ENCODE measurements at places on chromosomes 2 and 18. TPM values are rescaled to one million over a fixed set of nuclear protein-coding genes. Genes with fewer than 3 reads are reported as not detected.

DNA sequence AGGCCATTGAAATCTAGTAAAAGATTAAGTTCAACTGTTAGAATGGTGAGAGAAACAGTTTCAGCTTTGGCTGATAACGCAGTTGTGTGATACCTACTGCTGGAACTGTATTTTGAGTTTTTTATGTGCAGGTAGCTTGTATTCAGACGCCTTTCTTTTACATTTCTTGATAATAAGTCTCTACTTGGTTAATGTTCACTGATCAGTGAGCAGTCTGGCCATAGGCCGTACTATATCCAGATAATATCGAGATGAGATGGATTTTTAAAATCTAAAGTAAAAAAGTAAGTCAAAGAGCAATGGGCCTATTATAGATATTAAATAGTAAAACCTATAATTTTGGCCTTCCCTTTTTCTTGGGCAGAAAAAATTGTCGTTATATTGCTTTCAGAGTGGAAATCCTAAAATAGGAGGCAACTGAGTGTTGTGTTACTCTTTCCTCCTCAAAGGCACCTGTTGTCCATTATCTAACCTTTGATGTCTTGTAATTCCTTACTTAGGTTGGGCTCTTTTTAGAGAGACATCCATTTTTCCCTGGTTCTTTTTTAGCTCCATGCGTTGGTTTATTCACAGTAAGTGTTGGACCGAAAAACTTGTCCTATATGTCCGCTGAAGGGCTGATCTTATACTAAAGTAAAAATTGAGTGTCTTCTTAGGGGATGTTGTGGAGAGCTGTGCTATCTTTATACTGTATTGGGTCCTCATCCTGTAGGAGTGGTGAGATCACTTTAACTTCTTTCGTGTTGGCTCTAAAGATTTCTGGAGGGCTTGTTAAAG lies 1.7 kb downstream of the EML4 start:
- DNase-seq = no peak

DNA sequence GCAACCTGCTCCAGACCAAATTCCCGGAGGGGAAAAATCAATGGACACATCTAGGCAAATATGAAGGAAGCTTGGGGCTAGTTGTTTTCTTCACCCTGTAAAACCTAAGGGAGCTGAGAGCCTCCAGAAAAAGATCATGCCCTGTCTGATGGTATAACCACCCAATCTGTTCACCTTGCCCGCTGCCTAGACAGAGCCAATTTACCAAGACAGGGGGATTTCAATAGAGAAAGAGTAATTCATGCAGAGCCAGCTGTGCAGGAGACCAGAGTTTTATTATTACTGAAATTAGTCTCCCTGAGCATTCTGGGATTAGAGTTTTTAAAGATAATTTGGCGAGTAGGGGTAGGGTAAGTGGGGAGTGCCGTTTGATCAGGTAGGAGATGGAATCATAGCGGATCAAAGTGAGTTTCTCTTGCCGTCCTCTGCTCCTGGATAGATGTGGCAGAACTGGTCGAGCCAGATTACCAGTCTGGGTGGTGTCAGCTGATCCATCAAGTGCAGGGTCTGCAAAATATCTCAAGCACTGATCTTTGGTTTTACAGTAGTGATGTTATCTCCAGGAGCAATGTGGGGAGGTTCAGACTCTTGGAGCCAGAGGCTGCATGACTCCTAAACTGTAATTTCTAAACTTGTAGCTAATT lies 35.1 kb upstream of the B4GALT6 start:
- DNase-seq = no peak

DNA sequence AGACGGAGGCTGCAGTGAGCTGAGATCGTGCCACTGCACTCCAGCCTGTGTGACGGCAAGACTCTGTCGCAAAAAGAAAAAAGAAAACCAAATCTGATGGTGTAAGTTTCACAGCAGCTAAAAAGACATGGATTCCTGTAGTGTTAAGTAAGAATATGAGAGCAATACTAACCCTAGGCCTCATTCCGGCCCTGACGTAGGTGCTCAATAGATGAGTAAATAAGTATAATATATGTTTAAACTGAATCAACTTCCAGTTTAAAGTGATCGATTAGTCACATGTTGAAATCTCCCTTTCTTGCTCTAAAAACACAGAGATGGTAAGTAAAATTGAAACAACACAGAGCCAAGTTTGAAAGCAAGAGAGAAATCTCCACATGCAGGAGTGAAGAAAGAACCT lies 8.0 kb downstream of the ME2 start:
- DNase-seq = no peak

- no peak for DNase-seq
Measured at GRCh38 chr2:190615555-190616200, 33.2 kb upstream of the NAB1 start.

DNA sequence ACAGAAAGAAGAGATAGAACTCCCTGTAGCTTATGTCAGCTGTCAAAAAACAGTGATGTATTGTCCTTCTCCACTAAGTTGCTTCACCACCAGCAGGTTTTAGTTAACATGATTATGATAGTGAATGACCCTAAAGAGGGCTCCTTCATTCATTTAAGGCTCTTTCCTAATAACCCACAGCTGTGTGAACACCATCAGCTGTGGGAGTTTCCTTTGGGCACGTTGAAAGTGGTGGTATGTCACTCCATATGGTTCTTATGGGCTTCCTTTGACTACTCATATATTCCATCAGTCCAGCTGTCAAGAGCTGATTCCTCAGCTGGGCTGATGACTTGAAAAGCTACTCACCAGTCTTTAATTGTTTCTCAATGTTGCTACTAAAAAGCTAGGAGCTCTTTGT lies 210.3 kb downstream of the UBE2E3 start:
- no peak for DNase-seq

GRCh38 chr2:172937884-172938712 lies 137.5 kb upstream of the MAP3K20 start:
- peak; percentile 17 for DNase-seq

DNA sequence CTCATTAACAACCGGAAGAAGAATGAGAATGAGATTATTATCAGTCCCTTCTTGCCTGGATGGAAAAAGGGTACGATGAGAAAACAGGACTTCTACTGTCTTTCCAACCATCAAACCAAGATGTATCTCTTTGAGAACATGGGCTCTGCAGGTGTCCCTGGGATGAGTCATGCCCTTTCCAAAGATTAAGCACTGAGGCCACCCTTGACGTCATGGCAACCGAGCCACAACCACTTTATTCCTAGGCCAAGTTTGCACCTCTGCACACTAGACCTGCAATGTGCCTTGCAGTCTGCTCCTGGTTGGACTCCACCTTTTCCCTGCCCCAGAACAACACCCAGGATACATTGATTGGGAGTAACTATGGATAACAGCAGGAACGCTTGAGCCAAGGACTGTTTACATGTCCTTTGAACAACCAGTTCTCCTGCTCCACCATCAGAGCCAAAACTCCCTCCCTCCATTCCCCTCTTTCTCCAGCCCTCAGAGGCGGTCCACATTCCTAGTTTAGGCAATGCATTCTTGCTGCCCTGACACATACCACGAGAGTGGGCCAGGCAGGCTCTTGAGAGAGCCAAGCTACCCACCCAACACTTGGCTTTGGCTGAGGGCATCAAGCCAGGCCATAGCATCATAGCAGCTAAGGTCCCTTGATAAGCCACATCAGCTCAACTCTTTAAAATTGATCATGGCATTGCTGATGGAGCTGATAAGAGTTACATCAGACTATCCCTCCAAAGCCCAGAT lies 310.7 kb downstream of the TNS1 start:
- no peak for DNase-seq

DNA sequence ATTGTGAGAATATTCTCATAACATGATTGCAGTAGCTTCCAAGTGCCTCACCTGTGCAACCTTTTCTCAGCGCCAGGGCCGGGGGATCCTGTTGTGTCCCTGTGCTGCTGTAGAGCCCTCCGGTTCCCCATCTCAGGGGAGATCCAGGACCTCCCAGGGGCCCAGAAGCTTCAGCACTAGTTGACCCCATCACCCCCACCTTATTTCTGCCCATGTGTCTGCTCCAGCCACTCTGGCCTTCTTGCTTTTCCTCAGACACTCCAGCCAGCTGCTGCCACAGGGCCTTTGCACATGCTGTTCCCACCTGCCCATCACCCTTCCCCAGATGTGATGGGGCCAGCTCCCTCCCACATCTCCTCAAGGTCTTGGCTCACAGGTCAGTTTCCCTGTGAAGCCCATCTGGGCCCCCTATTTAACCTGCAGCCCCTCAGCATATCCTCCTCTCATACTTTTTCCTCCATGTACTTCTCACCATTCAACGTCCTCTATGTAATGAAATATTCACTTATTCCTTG lies 226.5 kb downstream of the SEPTIN10 start:
- DNase-seq = no peak

DNA sequence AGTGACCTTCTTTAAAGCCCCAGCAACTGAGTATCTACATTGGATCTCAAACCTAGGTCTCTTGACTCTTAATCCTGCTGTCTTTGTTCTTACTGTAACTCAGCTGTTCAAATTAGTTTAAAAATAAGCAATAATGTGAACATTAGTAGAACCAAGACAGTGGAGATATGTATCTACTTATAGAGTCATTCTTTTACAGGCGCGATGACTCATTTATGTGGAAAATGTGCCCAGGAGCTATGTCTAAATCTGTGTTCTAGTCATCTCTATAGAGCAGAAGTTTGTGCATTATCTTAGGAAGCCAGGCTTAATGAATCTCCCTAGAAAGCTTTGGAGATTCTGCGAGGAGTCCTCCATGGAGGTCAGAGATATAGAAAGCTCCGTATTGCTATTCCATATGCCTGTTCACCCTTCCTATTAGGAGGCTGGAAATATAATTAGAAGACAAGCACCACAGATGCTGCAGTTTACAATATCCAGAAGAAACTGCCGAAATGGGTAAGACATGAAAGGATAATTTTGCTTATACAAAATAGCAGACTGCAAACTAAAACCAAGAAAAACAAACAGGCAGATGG lies 211.6 kb downstream of the TRIB2 start:
- no peak for DNase-seq

Gene NEU4
- polyA plus RNA-seq = 0.67 TPM

Gene G6PC2
- polyA plus RNA-seq = 0.19 TPM

Gene CLEC4F
- polyA plus RNA-seq = 2.9 TPM

Gene PFN4
- polyA plus RNA-seq = 1.3 TPM

Gene NT5C1B
- 0.75 TPM for polyA plus RNA-seq

Gene ANKRD53
- polyA plus RNA-seq = 2.3 TPM

Gene CHN1
- polyA plus RNA-seq = 8.2 TPM

Measured in large intestine (tissue), 12 donors.